CD4-positive, alpha-beta T cell (primary cell): ENCODE measurements at places on chromosomes 7 and 10. TPM values are rescaled to one million over a fixed set of nuclear protein-coding genes. Genes with fewer than 3 reads are reported as not detected.

- H3K36me3 ChIP-seq: no peaks in the 10 kb centered on the region
- H3K4me3 ChIP-seq: no peak overlapping the region
- DNase-seq: no peak
- no peaks in the 10 kb centered on the region for H3K27me3 ChIP-seq
- no peaks in the 10 kb centered on the region for H3K4me1 ChIP-seq
These were observed 11.3 kb downstream of the ADAMTS14 start for GRCh38 chr10:70683601-70683934.

GRCh38 chr10:35268323-35268722 lies 68.0 kb upstream of the CCNY start:
- H3K4me3 ChIP-seq: no peak overlapping the region
- H3K4me1 ChIP-seq: no peaks in the 10 kb centered on the region
- no peaks in the 10 kb centered on the region for H3K27me3 ChIP-seq
- H3K27ac ChIP-seq: no peak overlapping the region
- DNase-seq: no peak

GRCh38 chr10:126187399-126187798 lies 200.9 kb downstream of the ADAM12 start:
- H3K4me3 ChIP-seq: no peak overlapping the region
- H3K4me1 ChIP-seq: no peaks in the 10 kb centered on the region
- DNase-seq: no peak

DNA sequence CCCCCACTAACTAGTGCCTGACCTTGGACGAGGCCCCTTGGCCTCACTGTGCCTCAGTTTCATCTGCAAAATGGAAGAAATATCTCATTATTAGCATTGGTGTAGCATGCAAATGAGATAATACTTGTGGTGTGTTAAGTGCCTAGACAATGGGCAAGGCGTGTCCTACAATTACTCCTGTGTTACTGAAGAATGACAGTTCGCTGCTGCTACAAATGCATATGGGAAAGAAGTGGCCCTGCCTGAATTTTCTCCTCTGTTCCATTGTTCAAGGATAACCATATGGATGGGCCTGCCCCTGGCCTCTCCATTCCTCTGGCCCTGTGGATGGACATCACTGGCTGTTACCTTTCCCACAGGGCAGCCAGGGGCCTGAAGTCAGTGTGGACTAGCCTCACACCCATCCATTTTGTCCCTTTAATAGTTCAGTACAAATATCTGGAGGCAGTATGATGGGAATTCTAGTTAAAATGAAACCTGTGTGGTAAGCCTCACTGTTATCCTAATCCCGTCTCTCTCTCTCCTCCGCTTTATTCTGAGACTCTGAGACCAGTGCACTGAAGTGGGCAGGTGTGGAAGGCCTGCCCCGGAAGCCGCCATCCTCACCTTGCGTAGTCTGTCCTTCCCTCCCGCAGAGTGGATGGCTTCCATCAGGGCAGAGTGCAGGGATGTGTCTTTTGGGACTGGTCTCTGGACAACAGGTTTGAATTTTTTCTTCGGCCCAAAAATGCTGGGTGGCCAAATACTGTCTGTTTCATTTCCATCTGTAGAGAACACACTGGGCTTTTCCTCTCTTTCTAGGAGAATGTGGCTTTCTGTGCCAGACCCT lies 244.6 kb upstream of the GRB10 start:
- no peaks in the 10 kb centered on the region for H3K36me3 ChIP-seq
- no peaks in the 10 kb centered on the region for H3K27me3 ChIP-seq
- no peak overlapping the region for H3K4me3 ChIP-seq
- H3K4me1 ChIP-seq: no peaks in the 10 kb centered on the region
- no peak overlapping the region for H3K27ac ChIP-seq
- DNase-seq: no peak

GRCh38 chr10:18690541-18690940 lies 31.3 kb downstream of the ARL5B start:
- no peak for DNase-seq
- no peaks in the 10 kb centered on the region for H3K36me3 ChIP-seq
- no peak overlapping the region for H3K27ac ChIP-seq
- no peaks in the 10 kb centered on the region for H3K4me1 ChIP-seq

- no peak overlapping the region for H3K27ac ChIP-seq
- H3K4me3 ChIP-seq: peak overlapping the region; percentile 81
- H3K27me3 ChIP-seq: no peaks in the 10 kb centered on the region
- H3K36me3 ChIP-seq: no peaks in the 10 kb centered on the region
- peak; percentile 52 for DNase-seq
These were observed 1.7 kb downstream of the ZEB1 start for GRCh38 chr10:31320550-31321211.

Gene PVRIG
- total RNA-seq: 33.2 TPM

Gene RADIL
- not detected for total RNA-seq
